ENCODE measurements at places on chromosomes 11 and 22. TPM values are rescaled to one million over a fixed set of nuclear protein-coding genes. Genes with fewer than 3 reads are reported as not detected.
A peak's percentile ranks its signal among the peaks of the same experiment; 100 is the strongest.

GRCh38 chr11:2399488-2400068, 972 bp upstream of the TSSC4 start:
- DNase-seq: no peak
- H3K36me3 ChIP-seq: peaks cover 64% of the 10 kb centered on the region
- peaks cover 51% of the 10 kb centered on the region for H3K4me1 ChIP-seq
- no peaks in the 10 kb centered on the region for H3K27me3 ChIP-seq
- peak overlapping the region; percentile 86 for H3K4me3 ChIP-seq
- H3K27ac ChIP-seq: peak overlapping the region; percentile 93

OR52E8 gene
- not detected for total RNA-seq

PHOX2A gene
- 1.2 TPM for total RNA-seq

DNA sequence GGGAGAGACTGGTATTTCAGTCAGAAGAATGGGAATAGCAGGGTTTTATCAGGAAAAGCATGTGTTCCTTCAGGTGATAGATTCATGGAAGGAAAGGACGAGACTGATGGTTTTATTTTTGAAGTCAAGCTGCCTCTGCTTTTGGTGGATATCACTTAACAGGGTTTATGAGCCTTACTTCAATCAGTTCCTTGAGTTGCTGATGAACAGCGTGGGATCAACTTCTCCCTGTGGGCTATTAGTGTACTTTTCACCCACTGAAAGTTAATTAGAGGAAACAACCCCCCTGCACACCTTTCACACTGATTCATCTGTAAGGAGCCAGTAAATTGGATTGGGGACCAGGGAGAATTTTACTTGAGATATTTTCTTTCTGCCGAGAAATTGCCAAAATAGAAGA, 479.0 kb downstream of the NELL1 start:
- DNase-seq: no peak
- no peaks in the 10 kb centered on the region for H3K4me1 ChIP-seq
- no peak overlapping the region for H3K4me3 ChIP-seq
- no peaks in the 10 kb centered on the region for H3K27me3 ChIP-seq

TAF10 gene
- total RNA-seq: 48.6 TPM

DNA sequence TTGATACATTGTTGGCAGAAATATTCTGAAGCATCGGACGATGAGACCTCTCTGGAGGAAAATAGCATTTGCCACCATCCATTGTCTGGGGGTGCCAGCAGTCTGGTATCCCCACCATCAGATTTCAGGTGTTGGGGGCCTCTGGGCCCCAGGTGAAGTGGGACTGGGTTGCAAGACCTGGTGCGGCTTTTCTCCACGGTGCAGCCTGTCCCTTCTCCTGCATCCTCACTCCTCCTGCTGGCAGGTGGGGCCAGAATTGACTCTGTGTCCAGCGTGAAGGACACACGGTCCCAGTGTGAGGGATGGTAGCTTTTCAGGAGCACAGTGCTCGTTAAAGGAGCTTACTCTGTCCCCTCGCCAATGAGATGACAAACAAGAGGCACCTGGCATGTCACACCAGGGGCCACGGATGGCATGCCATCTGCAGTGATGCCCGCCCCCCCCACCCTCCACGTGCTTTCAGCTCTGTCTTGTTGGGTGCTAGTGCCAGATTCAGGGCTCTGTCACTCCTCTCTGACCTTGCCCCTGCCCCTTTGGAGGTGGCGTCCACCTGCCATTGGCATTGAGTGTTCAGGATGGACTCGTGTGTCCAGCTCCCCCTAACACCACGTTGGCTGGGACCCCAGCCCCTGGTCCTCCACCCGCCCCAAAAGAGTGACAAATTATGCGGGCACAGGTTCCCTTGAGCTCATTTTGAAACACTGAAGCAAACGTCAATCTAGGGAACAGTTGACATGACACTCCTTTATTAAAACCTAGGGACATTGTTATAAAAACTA, 62.4 kb downstream of the PARVG start:
- H3K4me3 ChIP-seq: no peak overlapping the region
- DNase-seq: peak; percentile 77
- H3K27ac ChIP-seq: no peak overlapping the region
- H3K36me3 ChIP-seq: no peaks in the 10 kb centered on the region
- no peaks in the 10 kb centered on the region for H3K4me1 ChIP-seq

DNA sequence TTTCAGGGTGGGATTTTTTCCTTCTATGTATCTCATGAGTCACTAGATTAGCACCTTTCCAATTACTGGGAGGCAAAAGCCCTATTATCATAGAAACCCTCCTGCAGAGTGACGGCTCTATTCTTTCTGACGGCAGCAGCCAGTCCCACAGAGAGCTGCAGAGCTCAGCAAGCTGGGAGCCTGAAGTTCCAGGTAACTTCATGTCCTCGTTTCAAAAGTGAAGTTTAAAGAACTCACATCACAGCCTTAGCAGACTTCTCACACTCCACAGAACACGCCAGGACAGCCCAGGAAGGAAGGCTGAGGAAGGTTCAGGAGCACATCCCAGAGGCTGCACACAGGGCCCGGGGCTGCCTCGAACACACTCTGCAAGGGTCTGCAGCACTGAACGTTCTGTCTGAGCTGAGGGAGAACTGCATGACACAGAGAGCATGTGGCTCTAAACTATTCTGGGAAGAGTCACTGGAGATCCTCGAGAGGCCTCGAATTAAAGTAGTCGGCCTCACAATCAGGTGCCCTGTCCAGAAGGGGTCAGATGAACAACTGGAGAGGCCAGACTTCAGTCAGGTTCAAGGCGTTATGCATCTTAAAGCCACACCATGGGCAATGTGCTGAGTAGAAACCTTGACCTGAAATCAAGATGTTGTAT, 104.2 kb upstream of the DRD2 start:
- no peak overlapping the region for H3K27ac ChIP-seq
- H3K36me3 ChIP-seq: no peaks in the 10 kb centered on the region
- no peak overlapping the region for H3K4me3 ChIP-seq
- no peaks in the 10 kb centered on the region for H3K27me3 ChIP-seq
- H3K4me1 ChIP-seq: no peaks in the 10 kb centered on the region
- peak; percentile 79 for DNase-seq

GRCh38 chr11:83119216-83119615, 37.7 kb upstream of the PCF11 start:
- H3K27me3 ChIP-seq: no peaks in the 10 kb centered on the region
- H3K27ac ChIP-seq: no peak overlapping the region
- H3K4me1 ChIP-seq: peaks cover 11% of the 10 kb centered on the region

OR5B21 gene
- total RNA-seq: not detected

B3GAT3 gene
- 20.7 TPM for total RNA-seq
